ENCODE measurements at places on chromosomes 2 and 18. TPM values are rescaled to one million over a fixed set of nuclear protein-coding genes. Genes with fewer than 3 reads are reported as not detected.
A peak's percentile ranks its signal among the peaks of the same experiment; 100 is the strongest.

DNA sequence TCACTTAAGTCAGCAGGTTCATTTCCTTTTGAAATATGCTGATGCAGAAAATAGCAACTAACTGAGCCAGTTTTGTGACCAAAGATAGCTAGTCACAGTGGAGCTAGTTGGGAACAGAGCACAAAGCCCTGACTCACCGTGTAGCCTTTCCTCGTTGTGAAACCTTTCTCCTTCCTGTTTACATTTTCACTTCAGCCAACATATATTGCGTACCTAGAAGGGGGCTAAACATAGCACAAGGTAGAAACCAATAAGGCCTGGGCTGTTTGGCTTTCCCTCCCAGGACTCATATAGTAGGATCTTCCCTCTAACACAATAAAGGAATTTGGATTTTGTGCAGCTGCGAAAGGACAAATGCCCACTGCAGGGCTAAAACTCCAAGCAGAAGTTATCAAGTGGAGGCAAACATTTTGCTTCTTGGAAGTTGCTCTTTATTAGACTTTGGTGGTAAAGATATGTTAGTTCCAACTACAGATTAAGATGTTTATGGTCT, 24.5 kb upstream of the LPIN2 start:
- peak; percentile 82 for DNase-seq

The TXNDC2 gene
- not detected for total RNA-seq

The PLCL1 gene
- total RNA-seq = 0.45 TPM

- no peak for DNase-seq
These were observed 2.8 kb downstream of the SPR start for GRCh38 chr2:72889991-72890390.

The MOGAT1 gene
- total RNA-seq = not detected

The G6PC2 gene
- not detected for total RNA-seq

DNA sequence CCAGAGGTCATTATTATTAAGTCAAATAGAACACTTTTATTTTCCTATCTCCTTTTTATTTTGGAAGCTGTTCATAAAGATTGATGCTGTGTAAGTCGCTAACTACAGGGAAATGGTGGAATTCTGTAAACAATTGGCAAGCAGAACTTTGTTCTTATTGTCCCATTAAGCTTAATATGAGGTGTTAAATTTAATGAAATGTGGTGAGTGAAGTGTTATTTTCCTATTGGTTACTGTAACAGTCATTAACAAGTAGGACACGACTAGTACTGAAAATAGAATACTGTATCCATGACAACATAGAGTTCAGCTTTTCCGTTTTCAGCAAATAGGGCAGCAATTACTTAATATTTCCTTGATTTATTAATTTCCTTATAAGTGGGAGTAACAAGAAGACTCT, 279.1 kb upstream of the ZEB2 start:
- no peak for DNase-seq

GRCh38 chr2:99879481-99879880, 262.9 kb downstream of the AFF3 start:
- no peak for DNase-seq

The ITPRIPL1 gene
- 51.4 TPM for total RNA-seq

The ARPC2 gene
- total RNA-seq = 516 TPM

GRCh38 chr2:97664636-97664970, 759 bp upstream of the ACTR1B start:
- no peak for DNase-seq

All from activated CD4-positive, alpha-beta T cell treated with anti-CD3 and anti-CD28 coated beads, Interleukin-2, amount 10 ng/mL, durations not matched to agents 24 days and 14 days (primary cell).